ENCODE measurements at places on chromosomes 6 and 20. TPM values are rescaled to one million over a fixed set of nuclear protein-coding genes. Genes with fewer than 3 reads are reported as not detected.
A peak's percentile ranks its signal among the peaks of the same experiment; 100 is the strongest.

SLC2A4RG gene
- 39.8 TPM for total RNA-seq

RSPH9 gene
- not detected for total RNA-seq

PERP gene
- total RNA-seq: 3.7 TPM

DNA sequence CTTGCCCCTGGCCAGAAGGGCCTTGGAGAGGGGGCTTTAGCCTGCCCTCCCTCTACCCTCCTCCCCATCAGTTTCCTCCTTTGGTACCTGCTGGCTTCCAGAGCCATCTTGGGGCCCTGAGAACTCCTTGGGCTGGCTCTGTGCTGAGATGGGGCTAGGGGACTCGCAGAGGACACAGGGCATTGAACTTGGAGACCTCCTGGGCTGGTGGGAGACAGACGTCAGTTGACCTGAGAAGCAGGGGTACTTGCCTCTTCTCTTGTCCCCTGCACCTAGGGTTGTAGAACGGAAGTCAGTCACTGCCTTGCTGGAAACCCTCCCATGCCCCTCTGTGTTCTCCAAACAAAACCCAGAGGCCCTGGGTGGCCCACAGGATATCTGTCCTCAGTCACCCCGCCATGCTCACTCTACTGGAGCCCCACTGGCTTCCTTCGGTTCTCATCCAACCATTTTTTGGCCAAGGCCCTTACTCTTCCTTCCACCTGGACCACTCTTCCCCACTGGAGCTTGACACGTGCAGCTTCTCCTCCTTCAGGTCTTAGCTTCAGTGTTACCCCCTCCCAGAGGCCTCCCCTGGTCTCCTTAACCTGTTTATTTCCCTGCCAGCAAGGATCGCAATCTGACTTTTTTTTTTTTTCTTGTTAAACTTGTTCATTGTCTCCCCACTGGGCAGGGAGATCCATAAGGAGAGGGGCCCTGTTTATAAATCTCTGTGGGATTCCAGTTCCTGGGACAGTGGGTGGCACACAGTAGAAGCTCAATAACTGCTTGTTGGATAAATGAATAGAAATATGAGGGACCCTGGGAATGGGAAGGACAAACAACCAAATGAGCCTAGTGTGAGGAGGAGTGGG lies 971 bp downstream of the RBCK1 start:
- H3K4me1 ChIP-seq: peaks cover 49% of the 10 kb centered on the region
- H3K36me3 ChIP-seq: peaks cover 47% of the 10 kb centered on the region
- H3K27ac ChIP-seq: peak overlapping the region; percentile 91
- peak; percentile 55 for DNase-seq

- H3K36me3 ChIP-seq: peaks cover 2% of the 10 kb centered on the region
- H3K27ac ChIP-seq: peak overlapping the region; percentile 30
- peaks cover 29% of the 10 kb centered on the region for H3K4me1 ChIP-seq
- no peak for DNase-seq
Observed at GRCh38 chr6:157569543-157569942, 188.6 kb downstream of the ZDHHC14 start.

DNA sequence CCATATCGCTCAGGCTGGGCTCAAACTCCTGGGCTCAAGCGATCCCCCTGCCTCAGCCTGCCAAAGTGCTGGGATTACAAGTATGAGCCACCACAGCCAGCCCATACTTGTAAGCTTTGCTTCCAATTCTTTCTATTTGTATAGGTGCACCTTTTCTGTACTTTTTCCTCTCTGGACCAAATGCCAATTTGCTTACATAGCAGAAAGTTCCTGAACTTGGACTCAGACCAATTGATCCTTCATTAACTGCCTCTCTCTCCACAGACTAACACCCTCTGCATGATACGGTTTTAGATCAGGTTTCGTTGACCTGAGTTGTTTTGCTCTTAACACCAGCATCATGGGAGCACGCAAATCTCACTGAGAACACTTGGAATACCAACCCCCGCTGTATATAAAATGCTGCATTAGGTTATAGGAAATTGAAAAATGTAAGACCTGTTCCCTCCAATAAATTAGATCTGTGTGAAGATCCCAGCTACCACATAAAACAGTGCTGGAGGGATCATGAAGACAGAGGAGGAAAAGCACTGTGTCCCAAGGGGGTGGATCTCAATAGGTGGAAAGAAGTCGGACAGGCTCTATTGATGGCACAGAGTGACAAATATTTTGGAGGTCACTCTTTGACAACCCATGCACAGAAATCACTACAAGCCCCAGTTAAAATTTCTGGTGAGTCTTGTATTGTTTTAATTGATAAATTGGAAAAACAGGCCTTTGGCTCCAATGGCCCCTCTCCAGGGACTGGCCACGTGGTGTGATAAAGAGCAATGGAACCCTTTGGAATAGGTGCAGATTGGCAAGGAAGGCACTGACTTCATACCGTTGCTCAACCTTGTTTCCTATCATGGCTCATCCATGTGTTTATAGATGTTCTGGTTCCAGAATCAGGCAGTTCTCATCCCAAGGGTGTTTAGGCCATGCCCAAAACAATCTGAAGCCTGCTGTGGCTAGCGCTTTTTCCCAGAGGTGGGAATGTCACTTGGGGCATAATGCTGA lies 51.2 kb downstream of the ISM1 start:
- peaks cover 3% of the 10 kb centered on the region for H3K36me3 ChIP-seq
- H3K27ac ChIP-seq: no peak overlapping the region
- H3K4me3 ChIP-seq: no peak overlapping the region
- peaks cover 2% of the 10 kb centered on the region for H3K27me3 ChIP-seq
- no peaks in the 10 kb centered on the region for H3K4me1 ChIP-seq
- DNase-seq: no peak

DNA sequence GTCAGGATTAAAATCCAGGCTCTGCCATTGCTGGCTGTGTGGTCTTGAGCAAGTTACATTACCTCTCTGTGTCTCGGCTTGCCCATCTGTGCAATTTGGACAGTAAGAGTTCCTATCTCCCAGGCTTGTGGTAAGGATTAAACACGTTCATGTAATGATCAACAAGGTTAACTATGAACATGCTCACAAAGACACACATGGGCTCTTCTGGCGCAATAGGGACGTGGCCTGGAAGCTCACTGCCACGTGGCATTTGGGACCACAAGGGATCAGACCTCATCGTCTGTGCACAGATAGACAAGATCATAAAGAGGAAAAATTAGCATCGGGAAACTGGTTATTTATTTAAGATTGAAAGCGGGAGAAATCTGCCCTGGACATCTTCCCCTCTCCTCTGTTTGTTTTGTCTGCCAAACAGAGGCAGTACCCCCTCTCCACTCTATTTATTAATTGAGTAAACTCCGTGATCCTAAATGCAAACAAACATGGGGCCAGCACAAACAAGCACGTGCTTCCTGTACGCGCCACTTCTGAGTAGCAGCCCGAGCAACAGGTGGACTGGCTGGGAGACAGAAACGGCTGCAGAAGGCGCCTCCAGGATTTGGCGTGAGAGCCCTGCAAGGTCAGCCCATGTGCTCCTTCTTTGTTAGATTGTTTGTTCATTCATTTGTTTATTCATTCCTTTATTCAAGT lies 95.0 kb downstream of the CDH26 start:
- peaks cover 2% of the 10 kb centered on the region for H3K27me3 ChIP-seq
- H3K27ac ChIP-seq: no peak overlapping the region
- peaks cover 33% of the 10 kb centered on the region for H3K4me1 ChIP-seq
- no peak for DNase-seq
- H3K4me3 ChIP-seq: no peak overlapping the region
- no peaks in the 10 kb centered on the region for H3K36me3 ChIP-seq

- no peak for DNase-seq
- no peaks in the 10 kb centered on the region for H3K36me3 ChIP-seq
- H3K4me1 ChIP-seq: peaks cover 6% of the 10 kb centered on the region
- peaks cover 51% of the 10 kb centered on the region for H3K27me3 ChIP-seq
- H3K27ac ChIP-seq: no peak overlapping the region
Observed at GRCh38 chr6:7545316-7546019, 4.0 kb downstream of the DSP start.

DNA sequence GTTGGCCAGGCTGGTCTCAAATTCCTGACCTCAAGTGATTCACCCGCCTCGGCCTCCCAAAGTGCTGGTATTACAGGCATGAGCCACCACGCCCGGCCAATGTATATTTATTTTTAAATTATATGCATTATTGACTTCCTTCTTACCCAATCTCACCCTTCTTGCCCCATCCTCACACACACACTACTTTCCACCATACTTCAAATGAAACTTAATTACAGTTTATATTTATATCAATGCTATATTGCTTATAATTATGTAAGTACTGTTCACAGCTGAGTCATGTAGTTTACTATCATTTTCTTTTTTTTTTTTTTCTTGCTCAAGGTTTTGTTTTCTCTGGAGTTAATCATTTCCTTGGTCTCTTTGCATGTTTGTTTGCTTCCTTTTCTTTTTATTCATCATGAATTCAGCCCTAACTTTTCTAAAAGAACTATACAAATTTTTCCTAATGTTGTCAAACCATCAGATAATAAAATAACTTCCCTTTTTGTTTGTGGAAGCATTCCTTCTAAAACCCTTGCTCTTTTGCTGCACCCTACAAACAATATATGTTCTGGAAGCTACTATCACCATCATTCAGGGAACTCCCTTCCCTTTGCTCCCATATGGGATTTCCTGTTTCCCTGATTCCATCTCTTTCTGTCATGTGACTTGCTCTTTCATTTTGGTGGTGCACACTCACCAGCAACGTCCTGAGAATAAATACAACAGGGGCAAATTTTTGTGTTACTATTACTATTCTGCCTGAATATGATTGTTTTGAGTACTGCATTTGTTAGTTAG lies 201.7 kb upstream of the SASH1 start:
- DNase-seq: no peak
- H3K4me1 ChIP-seq: peaks cover under 1% of the 10 kb centered on the region
- peaks cover 1% of the 10 kb centered on the region for H3K27me3 ChIP-seq
- H3K27ac ChIP-seq: no peak overlapping the region

- no peak overlapping the region for H3K27ac ChIP-seq
- no peak overlapping the region for H3K4me3 ChIP-seq
- peaks cover 2% of the 10 kb centered on the region for H3K27me3 ChIP-seq
- no peaks in the 10 kb centered on the region for H3K36me3 ChIP-seq
Observed at GRCh38 chr6:11427723-11428245, 109.8 kb upstream of the TMEM170B start.

- no peak overlapping the region for H3K4me3 ChIP-seq
- H3K36me3 ChIP-seq: no peaks in the 10 kb centered on the region
- H3K27me3 ChIP-seq: no peaks in the 10 kb centered on the region
- no peaks in the 10 kb centered on the region for H3K4me1 ChIP-seq
- no peak for DNase-seq
- H3K27ac ChIP-seq: no peak overlapping the region
Observed at GRCh38 chr6:101626269-101626668, 232.8 kb downstream of the GRIK2 start.

- H3K4me3 ChIP-seq: no peak overlapping the region
- H3K4me1 ChIP-seq: peaks cover 28% of the 10 kb centered on the region
- no peak overlapping the region for H3K27ac ChIP-seq
- DNase-seq: no peak
Observed at GRCh38 chr20:5354901-5355300, 38.1 kb upstream of the PROKR2 start.

- no peak overlapping the region for H3K4me3 ChIP-seq
- no peaks in the 10 kb centered on the region for H3K27me3 ChIP-seq
- H3K27ac ChIP-seq: no peak overlapping the region
- H3K4me1 ChIP-seq: no peaks in the 10 kb centered on the region
- no peak for DNase-seq
Observed at GRCh38 chr20:2311329-2311728, 15.5 kb downstream of the TGM3 start.

- no peak overlapping the region for H3K27ac ChIP-seq
- H3K4me1 ChIP-seq: peaks cover 9% of the 10 kb centered on the region
- peak overlapping the region; percentile 61 for H3K4me3 ChIP-seq
- H3K36me3 ChIP-seq: peaks cover 2% of the 10 kb centered on the region
- DNase-seq: no peak
Observed at GRCh38 chr6:144008846-144009245, 787 bp upstream of the PLAGL1 start.

DNA sequence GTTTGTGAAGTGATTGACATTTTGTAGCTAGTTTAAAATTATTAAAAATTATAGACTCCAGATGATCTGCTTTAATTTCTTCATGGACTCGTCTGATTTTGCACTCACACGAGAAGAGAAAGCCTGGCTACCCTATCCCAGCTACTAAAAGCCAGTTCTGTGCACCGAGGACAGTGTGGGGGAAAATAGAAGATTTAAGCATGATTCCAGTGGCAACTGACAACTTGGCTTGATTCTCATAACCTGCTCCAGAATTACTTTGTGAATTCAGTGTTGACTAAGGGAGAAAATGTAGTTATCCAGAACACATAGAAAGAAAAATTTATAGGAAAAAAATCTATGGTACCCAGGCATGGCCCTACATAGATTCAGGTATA lies 88.7 kb downstream of the SNAP25 start:
- peaks cover 2% of the 10 kb centered on the region for H3K4me1 ChIP-seq
- no peaks in the 10 kb centered on the region for H3K36me3 ChIP-seq
- peaks cover 15% of the 10 kb centered on the region for H3K27me3 ChIP-seq
- no peak for DNase-seq
- no peak overlapping the region for H3K4me3 ChIP-seq

- H3K27ac ChIP-seq: no peak overlapping the region
- H3K36me3 ChIP-seq: peaks cover 5% of the 10 kb centered on the region
- H3K4me1 ChIP-seq: peaks cover 23% of the 10 kb centered on the region
- DNase-seq: peak; percentile 40
- peaks cover 78% of the 10 kb centered on the region for H3K27me3 ChIP-seq
- peak overlapping the region; percentile 12 for H3K4me3 ChIP-seq
Observed at GRCh38 chr6:28794175-28795002, 129.4 kb downstream of the TRIM27 start.

DNA sequence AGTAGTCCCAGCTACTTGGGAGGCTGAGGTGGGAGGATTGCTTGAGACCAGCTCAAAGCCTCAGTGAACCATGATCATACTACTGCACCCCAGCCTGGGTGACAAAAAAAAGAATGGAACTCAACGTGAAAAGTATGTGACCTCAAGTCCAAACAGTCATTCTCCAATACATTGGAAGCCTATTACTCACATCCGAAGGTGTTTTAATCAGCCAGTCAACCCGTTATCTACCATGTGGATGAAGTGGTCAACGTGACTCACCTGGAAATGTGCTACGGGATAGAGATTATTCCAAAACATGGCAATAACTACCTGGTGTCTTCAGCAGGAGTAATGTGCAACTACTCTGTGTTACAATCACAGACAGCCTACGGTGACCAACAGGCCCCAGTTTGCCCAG lies 85.8 kb upstream of the TOP1 start:
- H3K27me3 ChIP-seq: no peaks in the 10 kb centered on the region
- no peak overlapping the region for H3K27ac ChIP-seq

- H3K36me3 ChIP-seq: no peaks in the 10 kb centered on the region
- H3K27me3 ChIP-seq: no peaks in the 10 kb centered on the region
- no peak overlapping the region for H3K27ac ChIP-seq
- no peak for DNase-seq
- peaks cover 5% of the 10 kb centered on the region for H3K4me1 ChIP-seq
Observed at GRCh38 chr6:147170269-147170668, 33.9 kb upstream of the STXBP5 start.

GRCh38 chr6:16718356-16718755 lies 42.9 kb downstream of the ATXN1 start:
- DNase-seq: no peak
- H3K27me3 ChIP-seq: no peaks in the 10 kb centered on the region
- H3K4me1 ChIP-seq: peaks cover 55% of the 10 kb centered on the region
- no peak overlapping the region for H3K27ac ChIP-seq
- peaks cover 21% of the 10 kb centered on the region for H3K36me3 ChIP-seq
- no peak overlapping the region for H3K4me3 ChIP-seq
